ENCODE measurements at places on chromosomes 1 and 21. TPM values are rescaled to one million over a fixed set of nuclear protein-coding genes. Genes with fewer than 3 reads are reported as not detected.

Gene BNIPL
- not detected for total RNA-seq

Gene FCN3
- total RNA-seq: not detected

Gene MX2
- 12.4 TPM for total RNA-seq

Gene FBXO2
- total RNA-seq: 0.12 TPM

Gene HSPA6
- 0.06 TPM for total RNA-seq

Gene VSIG8
- not detected for total RNA-seq

Gene CYP4X1
- not detected for total RNA-seq

Gene CD1D
- total RNA-seq: 0.06 TPM

Gene NUP210L
- not detected for total RNA-seq

Gene GNAT2
- not detected for total RNA-seq

Gene ADAMTS1
- total RNA-seq: 20.7 TPM

Gene TFF3
- total RNA-seq: 5.4 TPM

Gene SPRR1A
- not detected for total RNA-seq

Gene C1orf116
- total RNA-seq: not detected

Gene RGS1
- total RNA-seq: not detected

Gene B3GALT2
- total RNA-seq: 0.78 TPM

Gene CA6
- not detected for total RNA-seq

Gene FCRL5
- total RNA-seq: not detected
